ENCODE measurements at places on chromosomes 1 and 21.

- no peak for DNase-seq
Observed at GRCh38 chr1:198880397-198880796, 241.6 kb downstream of the PTPRC start.

DNA sequence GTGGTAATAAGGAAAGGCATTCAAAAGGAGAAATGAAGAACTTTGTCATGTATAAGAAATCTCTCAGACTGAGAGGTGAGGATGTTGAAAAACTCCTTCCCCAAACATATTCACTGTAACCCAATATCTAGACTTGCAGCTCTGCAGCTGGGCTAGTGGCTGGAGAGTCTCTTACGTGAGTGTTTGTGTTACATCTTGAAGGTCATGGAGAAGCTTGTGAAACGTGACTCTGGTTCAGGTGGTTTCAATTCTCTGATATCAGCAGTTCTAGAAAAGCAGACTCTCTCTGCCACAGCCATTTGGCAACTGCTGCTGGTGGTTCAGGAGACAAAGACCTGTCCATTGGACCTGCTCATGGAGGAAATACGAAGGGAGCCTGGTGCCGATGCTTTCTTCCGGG, 55.0 kb upstream of the EPHA8 start:
- DNase-seq: peak; percentile 37

DNA sequence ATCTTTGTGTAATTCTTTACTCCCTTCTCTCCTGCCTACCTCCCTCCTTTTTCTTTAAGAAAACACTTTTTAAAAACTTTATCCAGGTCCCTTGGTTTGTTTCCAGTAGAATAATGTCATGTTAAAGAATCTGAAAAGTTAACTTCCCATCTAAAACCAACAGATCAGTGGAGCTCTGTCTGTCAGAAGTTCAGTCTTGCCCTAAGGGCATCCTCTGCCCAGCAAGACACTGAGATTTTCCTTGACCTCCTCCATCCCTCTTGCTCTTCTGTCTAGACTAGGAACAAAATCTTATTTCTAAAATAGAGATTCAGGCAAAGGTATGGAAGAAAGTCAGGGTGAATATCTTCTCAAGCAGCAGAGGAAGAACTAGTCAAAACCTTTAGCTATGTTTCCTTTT, 5.7 kb upstream of the GNL2 start:
- no peak for DNase-seq

DNA sequence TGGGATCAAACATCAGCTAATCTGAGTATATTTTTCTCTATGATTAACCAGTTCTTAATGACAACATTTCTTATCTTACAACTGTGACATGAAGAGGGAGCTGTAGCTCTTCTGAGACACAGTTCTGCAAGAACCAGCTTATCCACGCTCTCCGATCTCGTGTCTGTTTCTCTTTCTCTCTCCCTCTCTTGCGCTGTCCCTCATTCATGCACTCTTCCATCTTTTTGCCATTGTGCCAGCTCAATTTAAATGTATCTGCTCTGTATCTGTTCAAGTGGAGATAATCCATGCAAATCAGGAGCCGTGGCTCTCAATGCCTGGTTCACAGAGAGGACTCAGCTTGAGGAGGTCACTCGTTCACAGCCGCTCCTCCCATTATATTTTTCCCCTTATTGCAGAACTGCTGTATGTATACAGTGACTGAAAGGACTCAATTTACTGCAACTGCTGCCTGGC, 494.7 kb upstream of the ADGRL2 start:
- DNase-seq: no peak

DNA sequence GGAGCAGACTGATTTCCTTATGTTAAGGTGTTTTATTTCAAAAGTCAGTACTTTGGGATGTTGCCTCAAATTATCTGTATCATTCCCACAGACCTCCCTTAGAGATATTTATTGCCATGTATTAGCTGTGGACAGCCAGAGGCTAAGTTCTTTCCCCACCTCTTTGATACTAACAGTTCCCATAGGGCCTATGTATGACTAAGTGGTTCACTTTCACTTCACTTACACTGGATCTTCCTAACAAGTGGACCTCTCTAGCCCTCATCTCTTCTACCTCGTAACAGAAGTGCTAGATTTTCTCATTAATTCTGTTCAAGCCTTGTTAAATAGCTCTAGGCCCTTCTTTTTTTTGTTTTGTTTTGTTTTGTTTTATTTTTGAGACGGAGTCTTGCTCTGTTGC, 6.2 kb downstream of the TRAF5 start:
- no peak for DNase-seq

- no peak for DNase-seq
Observed at GRCh38 chr1:65955071-65955470, 162.4 kb downstream of the PDE4B start.

- DNase-seq: no peak
Observed at GRCh38 chr1:230401763-230402294, 24.3 kb downstream of the PGBD5 start.

DNA sequence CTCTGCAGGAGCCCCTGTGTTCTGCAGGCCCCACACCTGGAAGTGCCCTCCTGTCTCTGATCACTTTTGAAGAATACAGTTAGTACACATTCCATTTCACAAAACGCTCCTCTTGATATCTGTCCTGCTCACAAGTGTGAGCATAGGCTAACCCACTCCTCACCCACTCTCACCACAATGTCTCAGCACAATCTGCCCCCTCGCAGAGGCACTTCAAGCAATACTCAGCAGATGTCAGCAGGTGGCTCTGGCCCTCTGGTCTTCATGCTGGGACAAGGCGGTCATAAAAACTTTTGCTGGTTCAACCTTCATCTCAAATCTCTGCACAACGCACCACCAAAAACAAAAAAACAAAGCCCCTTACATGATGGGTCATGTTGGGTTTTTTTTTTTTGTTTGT, 671.2 kb downstream of the MATN1 start:
- no peak for DNase-seq

- no peak for DNase-seq
Observed at GRCh38 chr21:37219761-37220432, 47.2 kb downstream of the VPS26C start.

- no peak for DNase-seq
Observed at GRCh38 chr1:212601524-212601923, 7.0 kb upstream of the ATF3 start.

DNA sequence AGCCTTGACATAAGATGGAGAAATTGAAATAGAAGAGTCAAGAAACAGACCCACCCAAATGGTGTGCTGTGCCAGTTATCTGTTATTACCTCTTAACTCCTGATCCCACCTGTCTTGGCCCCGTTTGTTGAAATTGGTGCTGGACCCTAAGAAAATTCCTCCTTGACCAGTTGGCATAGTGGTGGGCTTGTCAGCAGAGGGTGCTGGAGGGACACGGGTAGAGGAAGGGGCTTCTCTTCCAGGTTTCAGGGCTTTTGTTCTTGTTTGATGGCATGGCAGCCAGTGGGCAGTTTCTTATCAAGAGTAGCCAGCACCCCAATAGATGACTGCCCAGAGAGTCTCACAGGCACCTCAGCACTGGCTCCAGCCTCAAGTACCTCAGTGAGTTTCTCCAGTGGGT, 51.6 kb downstream of the PCBP3 start:
- no peak for DNase-seq

Measured in NCI-H2171 (cell line).